ENCODE measurements at places on chromosomes 16 and 17. TPM values are rescaled to one million over a fixed set of nuclear protein-coding genes. Genes with fewer than 3 reads are reported as not detected.

Gene FLYWCH1
- polyA plus RNA-seq: 11.3 TPM

Gene FBXO39
- polyA plus RNA-seq: 0.09 TPM

Gene MMP2
- polyA plus RNA-seq: 1.3 TPM

Gene CD300LB
- polyA plus RNA-seq: not detected

Gene GNAO1
- polyA plus RNA-seq: not detected

Gene ZNF597
- 1.2 TPM for polyA plus RNA-seq

Gene ADAMTS18
- polyA plus RNA-seq: 0.01 TPM

Gene FOXL1
- polyA plus RNA-seq: not detected

Gene MT1A
- polyA plus RNA-seq: 4.8 TPM

Gene SLC5A11
- 1.7 TPM for polyA plus RNA-seq

Gene TOM1L2
- 9.1 TPM for polyA plus RNA-seq

Gene NTN1
- 0.05 TPM for polyA plus RNA-seq

Gene RCVRN
- polyA plus RNA-seq: not detected

Gene GALR2
- polyA plus RNA-seq: 0.48 TPM

Gene GGT6
- 0.14 TPM for polyA plus RNA-seq

Gene PHF12
- 23.9 TPM for polyA plus RNA-seq

Gene CCL14
- 0.86 TPM for polyA plus RNA-seq

Gene EMC8
- polyA plus RNA-seq: 71.6 TPM

Gene CCL11
- polyA plus RNA-seq: not detected

Gene SNAI3
- polyA plus RNA-seq: 0.18 TPM

Gene MAPT
- 3.3 TPM for polyA plus RNA-seq

Gene PRSS53
- 7.4 TPM for polyA plus RNA-seq

Gene LGALS9B
- polyA plus RNA-seq: not detected

Gene GP2
- 0.15 TPM for polyA plus RNA-seq

Gene CCL17
- not detected for polyA plus RNA-seq

Gene C16orf90
- not detected for polyA plus RNA-seq

Gene RND2
- 0.05 TPM for polyA plus RNA-seq

Gene APPBP2
- 17.5 TPM for polyA plus RNA-seq

Gene TEDC2
- polyA plus RNA-seq: 5.9 TPM

Gene NDRG4
- 1.8 TPM for polyA plus RNA-seq

Gene TNFRSF17
- not detected for polyA plus RNA-seq

Gene NPIPA2
- 0.50 TPM for polyA plus RNA-seq

Gene ZFHX3
- 5.0 TPM for polyA plus RNA-seq

Gene FBXW10
- polyA plus RNA-seq: 0.17 TPM

Gene EPOP
- polyA plus RNA-seq: 14.7 TPM

Gene EVPL
- polyA plus RNA-seq: 4.3 TPM

Gene SPNS1
- polyA plus RNA-seq: 24.3 TPM

Gene GRAP
- polyA plus RNA-seq: 1.6 TPM

Gene ZNF689
- polyA plus RNA-seq: 11.9 TPM

Gene ACE
- polyA plus RNA-seq: 0.03 TPM

Gene ST6GALNAC2
- 0.12 TPM for polyA plus RNA-seq

Gene RECQL5
- 27.7 TPM for polyA plus RNA-seq

Gene MPP2
- polyA plus RNA-seq: 1.7 TPM

Gene ARHGDIG
- 0.48 TPM for polyA plus RNA-seq

Gene ARHGAP44
- 0.79 TPM for polyA plus RNA-seq

Gene TBC1D3E
- not detected for polyA plus RNA-seq

Gene AP1G1
- polyA plus RNA-seq: 62.2 TPM

Measured in HepG2 (cell line).